Kidney glomerular epithelial cell (primary cell): ENCODE measurements at places on chromosomes 2 and 18.

GRCh38 chr2:26195040-26195984 is 22.4 kb downstream of the GAREM2 start:
- DNase-seq = no peak

DNA sequence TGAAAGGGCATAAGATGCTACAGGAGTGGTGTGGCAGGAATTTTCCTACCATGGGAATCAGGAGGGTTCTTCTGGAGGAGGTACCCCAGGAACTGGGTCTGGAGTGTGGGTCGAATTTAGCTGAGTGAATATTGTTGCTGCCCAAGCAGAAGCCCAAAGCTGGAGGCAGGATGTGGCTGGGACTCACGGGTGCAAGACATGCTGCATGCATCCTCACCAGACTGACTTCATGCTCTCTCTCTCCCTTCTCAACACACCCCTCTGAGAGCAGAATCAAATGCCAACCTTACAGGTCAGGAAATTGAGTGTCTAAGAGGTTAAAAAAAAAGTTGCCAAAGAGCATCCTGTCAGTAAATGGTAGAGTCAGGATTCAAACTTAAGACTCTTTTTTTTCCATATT is 78.8 kb upstream of the TTC39C start:
- DNase-seq = no peak

- DNase-seq = peak; percentile 55
Measured at GRCh38 chr2:237714690-237715458, 83.7 kb upstream of the RBM44 start.

- no peak for DNase-seq
Measured at GRCh38 chr2:2152451-2152850, 178.6 kb downstream of the MYT1L start.

DNA sequence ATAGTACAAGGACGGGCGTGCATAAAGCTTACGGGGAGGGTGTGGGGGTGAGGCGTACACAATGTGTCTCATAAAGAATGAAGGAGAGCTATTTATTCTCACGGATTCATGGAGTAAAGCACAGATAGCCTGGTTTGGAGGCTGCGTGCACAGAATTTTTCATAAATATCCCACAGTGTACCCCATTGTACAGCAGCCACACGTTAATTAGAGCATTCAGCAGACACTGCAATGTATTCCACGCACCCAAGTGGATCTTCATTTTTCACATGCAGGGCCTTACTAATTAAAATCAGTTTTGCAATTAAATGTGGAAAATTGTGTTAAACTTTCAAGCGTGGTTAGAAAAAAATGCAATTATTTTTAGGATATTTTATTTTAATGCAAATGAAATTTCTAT is 227.7 kb upstream of the PXDN start:
- DNase-seq = no peak

DNA sequence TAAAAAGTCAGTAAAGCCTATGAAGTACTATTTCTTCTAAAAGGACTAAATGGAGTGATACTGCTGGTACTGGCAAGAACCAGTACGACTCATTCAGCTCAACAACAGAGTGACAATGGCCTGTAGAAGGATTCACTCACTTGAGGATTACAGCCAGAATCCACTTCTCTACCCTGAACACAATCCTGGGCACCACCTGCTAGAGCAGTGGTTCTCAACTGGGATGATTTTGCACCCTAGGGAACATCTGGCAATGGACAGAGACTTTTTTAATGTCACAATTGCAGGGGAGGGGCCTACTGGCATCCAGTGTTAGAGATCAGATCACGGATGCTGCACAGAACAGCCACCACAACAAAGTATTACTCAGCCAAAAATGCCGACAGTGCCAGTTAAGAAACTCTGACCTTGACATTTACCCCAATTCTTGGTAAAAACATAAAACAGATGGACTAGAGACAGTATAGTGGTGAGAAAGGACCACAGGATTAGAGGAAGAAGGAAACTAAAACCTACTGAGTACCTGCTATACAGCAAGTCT is 5.0 kb downstream of the SPIRE1 start:
- no peak for DNase-seq

- DNase-seq = no peak
Measured at GRCh38 chr18:70310560-70311320, 21.9 kb downstream of the SOCS6 start.

DNA sequence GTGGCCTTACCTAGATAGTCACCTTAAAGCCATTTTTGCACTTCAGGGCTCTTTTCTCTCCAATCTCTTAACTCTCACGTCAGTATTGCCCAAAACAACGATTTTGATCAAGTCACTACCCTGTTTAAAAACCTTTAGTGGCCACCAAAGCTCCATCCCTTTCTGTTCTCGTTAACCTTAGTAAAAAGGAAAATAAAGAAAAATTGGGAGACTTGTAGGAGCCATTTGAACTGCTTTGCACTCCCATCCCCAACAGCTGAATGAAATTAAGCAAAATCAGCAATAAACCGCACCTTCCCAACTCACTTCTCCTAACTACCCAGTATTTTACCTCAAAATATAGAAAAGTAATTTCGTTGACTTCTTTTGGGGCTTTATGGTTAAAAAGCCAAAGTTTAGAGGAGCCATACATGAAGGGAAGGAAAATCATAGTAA is 686 bp upstream of the ARL5A start:
- no peak for DNase-seq

GRCh38 chr2:46718784-46719183 is 196.8 kb downstream of the MCFD2 start:
- DNase-seq = no peak

- no peak for DNase-seq
Measured at GRCh38 chr18:46754188-46754587, 2.7 kb downstream of the ST8SIA5 start.

- no peak for DNase-seq
Measured at GRCh38 chr2:121570667-121571055, 40.0 kb downstream of the RNU4ATAC start.

DNA sequence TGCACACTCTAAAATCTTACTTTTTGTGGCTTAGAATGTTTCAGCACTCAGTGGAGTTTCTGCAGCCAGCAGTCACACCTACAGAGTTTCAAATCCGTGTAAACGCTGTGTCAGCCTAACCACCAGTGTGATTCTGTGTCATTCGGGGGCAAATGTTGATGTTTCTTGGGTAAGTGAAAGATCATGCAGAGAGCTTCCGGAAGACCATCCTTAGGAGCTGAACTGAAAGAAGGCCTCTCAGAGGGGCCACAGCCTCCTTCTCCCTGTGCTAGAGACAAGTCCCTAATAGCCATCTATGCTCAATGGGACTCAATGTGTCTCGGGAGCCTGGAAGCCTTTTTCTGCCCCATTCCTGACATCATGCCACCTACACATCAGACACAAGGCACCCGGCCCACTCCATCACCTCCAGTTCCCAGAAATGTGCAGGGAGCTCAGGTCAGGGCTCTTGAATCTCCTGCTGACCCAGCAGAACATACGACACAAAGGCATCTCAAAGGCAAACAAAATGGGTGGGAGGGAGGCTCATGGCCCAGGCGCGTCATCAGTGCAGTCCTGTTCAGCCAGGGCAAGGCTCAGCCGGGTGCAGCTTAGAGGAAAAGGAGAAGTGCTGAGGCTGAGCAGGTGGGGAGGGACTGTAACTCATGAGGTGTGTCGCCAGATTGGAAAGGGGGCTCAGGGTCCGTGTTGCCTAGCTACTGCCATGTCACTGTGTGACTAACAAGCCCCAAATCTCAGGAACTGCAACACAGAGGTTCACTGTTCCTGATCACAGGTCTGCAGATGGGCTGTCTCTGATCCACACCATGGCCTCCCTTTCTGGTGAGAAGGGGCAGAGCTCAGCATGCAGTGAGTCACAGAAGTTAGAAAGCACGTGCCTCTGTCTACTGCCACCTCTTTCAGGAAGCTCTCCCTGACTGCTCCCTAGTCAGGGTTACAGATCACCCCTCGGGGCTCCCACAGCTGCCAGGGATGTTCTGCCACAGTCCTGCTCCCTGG is 82.0 kb downstream of the SMAD7 start:
- DNase-seq = peak; percentile 36

DNA sequence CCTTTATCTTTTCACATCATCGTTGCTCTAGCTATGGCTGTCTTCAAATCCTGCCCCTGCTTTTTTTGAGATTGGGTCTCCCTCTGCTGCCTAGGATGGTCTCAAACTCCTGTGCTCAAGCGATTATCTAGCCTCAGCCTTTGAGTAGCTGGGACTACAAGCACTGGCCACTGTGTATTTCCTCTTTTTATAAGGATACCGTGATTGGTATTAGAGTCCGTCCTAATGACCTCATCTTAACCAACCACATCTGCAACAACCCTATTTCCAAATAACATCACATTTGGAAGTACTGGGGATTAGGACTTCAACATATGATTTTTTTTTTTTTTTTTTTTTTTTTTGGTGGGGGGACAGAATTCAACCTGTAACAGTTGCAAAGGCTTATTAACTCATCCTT is 9.1 kb downstream of the RESP18 start:
- no peak for DNase-seq
